ENCODE measurements at places on chromosomes 2 and 18.

GRCh38 chr18:706405-706804 is 6.0 kb downstream of the ENOSF1 start:
- DNase-seq = peak; percentile 45

- DNase-seq = no peak
Measured at GRCh38 chr2:12737738-12738485, 21.2 kb downstream of the TRIB2 start.

GRCh38 chr2:26086155-26086637 is 52.3 kb downstream of the RAB10 start:
- DNase-seq = no peak

DNA sequence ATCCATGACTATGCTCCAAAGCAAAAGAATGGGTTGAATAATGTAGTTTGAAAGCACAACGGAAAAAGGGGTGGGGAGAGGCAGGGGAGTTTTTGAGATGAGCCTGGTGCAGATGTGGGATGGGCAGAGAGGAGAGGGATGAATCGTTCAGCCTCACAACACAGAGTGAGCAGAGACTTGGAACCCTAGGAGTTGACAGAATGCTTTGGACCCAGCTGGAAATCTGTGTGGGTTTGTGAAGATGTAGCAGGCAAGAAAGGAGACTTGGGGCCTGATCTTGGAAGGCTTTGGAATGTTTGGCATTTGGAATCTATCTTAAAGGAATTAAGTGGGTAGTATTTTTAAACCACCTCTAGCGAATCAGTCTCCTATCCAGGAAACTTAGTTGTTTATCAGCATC is 66.0 kb upstream of the KCTD1 start:
- no peak for DNase-seq

GRCh38 chr2:172046080-172046678 is 39.1 kb upstream of the DLX1 start:
- DNase-seq = no peak

GRCh38 chr2:71792926-71793761 is 339.8 kb downstream of the DYSF start:
- no peak for DNase-seq

Measured in Ammon's horn (tissue), 1 donor.